ENCODE measurements at places on chromosomes 4 and X.

- no peak for DNase-seq
These were observed at the start of gene FOXR2 for GRCh38 chrX:55623100-55623499. Gene FOXR2 (plus strand): TSS chrX:55623400. CDS start chrX:55623712, 312 bp downstream.

DNA sequence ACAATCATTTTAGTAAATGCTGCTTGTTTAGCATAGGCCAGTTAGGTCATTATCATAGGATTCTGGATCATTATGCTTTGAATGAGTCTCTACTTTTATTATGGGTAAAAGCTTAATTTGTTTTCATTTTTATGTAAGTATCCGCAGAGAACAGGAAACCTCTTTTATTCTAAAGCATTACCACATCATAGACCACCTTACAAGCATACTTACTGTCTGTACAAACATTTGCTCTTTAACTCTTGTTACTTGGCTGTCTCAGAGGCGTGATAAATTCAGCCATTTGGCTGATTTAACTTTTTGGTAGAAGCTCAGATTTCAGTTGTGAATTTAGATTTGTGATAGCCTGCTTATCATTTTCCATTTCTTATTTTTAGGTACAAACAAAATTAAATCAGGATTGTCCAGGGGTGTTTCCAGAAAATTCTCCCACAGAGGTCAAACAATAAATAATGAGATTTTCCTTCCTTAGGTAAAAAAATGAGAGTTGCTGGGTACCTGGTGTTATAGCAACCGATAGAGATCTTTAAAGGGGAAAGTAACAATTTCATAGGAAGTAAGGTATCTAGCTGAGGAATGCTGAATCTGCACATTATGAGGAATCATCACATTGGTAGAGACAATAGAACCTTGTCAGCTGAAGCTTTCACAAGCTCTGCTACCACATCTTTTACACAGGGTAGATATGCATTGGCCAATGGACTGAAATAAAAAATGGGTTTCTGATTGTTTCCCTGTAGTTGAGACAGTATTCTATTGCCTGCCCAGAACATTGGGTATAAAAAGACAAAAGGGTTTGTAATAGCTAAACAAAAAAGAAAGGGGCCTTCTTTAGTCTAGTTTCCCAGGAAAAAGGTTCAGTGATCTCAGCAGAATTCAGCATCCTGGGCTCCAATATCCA, 62.5 kb downstream of the NDNF start:
- no peak for DNase-seq

- no peak for DNase-seq
These were observed 43.5 kb upstream of the SLC25A31 start for GRCh38 chr4:127686658-127687057.

DNA sequence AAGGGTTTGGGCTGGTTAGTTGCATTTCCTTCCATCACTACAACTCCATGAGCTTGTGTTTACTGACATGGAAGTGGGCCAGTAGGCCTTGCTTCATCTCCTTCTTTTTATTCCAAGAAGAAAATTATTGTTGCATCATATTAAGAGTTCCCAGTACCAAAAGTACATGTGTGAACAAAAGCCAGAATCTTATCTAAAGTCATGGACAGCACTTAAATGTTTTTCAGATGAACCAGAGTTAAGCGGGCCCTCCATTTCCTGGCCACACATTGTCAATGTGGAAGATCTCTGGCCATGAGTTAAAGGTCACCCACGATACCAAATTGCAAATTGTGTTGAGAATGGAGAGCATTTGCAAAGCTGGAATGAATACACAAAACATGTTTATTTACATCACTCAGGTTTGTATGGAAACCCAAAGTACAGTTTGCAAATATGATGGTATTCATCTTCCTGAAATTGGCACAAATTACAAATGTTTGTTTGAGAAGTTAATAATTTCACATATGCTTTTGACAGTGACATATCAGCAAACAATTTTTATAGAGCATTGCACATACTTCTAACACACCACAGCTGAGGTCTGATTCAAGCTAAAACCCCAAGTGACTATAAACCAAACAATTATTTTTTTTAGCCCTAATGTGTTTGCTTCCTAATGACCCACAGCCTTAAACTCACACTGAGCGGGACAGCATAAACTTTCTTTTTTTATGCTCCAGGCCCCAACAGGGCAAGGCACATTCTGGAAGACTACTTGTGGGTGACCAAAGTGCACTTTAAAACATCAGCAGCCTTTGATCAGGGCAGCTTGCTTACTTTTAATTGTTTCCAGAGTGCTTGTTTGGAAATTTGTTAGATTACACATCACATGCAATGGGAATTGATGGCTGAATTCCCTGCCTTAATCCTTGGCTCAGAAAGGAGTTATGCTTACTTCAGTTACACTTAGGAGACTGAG, 502.9 kb upstream of the SLIT2 start:
- no peak for DNase-seq

DNA sequence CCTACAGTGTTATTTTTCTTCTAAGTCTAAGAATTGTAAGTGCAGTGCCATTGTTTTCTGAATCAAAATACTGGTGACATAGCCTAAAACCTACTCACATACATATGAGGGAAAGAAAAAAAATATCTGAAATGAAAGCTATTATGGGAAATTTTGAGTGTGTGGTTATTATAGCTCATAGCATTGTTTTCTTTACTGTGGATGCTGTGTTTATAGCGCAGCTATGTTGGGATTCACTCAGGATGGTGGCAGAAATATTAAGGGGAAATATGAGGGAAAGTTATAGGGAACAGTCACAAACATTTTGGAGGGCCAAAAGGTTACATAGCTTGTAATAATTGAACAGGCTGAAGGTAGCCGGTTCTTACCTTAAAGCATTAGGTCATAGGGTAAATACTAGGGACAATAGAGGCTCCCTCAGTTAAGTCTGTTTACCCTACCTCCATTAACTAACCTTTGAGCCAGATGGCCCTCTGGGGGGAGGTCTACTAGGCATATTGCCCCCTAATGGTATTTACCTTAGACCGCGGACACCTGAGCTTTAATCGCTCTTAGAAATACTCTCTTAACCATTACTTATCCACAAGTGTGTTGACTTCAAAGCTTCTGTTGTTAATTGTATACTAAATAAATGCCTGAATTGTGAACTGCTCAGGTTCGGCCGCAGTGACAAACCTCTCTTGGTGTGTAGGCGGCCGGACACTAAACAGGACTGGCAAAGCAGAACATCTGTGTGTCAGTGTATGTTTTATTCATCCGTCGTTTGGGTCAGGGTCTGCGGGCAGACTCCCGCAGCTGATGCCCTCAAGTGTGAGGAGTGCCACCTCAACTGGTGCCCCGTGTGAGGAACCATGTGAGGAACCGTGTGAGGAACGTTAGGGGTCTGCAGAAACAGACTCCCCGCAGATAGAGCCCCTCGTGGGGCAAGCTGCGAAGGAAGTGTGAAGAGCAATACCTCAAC, 21.3 kb upstream of the SULT1B1 start:
- no peak for DNase-seq

GRCh38 chrX:134525086-134525792, 65.3 kb downstream of the HPRT1 start:
- no peak for DNase-seq

Measured in SK-N-MC (cell line).